Right renal pelvis (tissue), 4 donors: ENCODE measurements at places on chromosomes 3 and 15. TPM values are rescaled to one million over a fixed set of nuclear protein-coding genes. Genes with fewer than 3 reads are reported as not detected.

Gene ULK4
- 4.7 TPM for polyA plus RNA-seq

Gene ABHD10
- polyA plus RNA-seq = 52.2 TPM

Gene CFAP44
- polyA plus RNA-seq = 28.6 TPM

Gene GAP43
- polyA plus RNA-seq = 4.0 TPM

Gene RETNLB
- not detected for polyA plus RNA-seq

Gene GRM2
- 0.69 TPM for polyA plus RNA-seq

Gene CORO2B
- 22.1 TPM for polyA plus RNA-seq

- no peak for DNase-seq
Observed at GRCh38 chr15:76163457-76164295, 103.9 kb downstream of the TMEM266 start.

DNA sequence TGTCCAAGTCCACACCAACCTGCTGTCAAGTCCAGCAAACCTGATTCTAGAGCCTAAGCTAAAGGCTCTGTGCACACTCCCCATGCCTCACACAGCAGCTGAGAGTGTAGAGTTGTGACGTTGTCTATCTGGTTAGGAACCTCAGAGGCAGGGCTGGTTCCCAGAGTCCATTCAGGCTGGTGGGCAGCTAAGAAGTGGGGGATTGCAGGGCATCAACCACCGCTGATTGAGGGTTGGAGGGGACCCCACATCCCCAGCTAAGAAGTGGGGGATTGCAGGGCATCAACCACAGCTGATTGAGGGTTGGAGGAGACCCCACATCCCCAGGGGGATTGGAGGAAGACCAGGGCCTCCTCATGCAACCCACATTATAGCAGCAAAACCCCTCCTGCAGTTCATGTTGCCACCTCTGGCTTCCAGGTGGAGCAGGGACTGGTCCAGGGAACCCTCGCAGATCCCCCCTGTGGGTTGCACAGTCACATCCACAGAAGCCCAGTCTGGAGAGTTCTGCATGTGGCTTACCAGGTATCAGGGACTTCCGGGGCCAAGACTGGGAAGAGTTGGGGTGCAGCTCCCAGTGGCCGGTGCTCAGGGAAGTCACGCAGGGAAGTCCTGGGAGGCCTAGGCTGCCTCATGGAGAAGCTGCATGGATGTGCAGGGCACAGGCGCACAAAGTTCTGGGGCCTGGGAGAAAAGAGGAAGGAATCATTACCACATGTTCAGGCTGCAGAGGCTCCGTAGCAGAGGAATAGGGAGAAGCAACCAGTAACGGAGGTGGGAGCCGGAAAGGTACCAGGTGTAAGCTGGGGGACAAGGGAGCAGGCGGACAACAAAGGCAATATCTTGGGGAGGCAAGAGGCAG lies 71.4 kb upstream of the PCSK6 start:
- DNase-seq = no peak

- DNase-seq = no peak
Observed at GRCh38 chr3:144381607-144382006, 410.0 kb downstream of the DIPK2A start.

DNA sequence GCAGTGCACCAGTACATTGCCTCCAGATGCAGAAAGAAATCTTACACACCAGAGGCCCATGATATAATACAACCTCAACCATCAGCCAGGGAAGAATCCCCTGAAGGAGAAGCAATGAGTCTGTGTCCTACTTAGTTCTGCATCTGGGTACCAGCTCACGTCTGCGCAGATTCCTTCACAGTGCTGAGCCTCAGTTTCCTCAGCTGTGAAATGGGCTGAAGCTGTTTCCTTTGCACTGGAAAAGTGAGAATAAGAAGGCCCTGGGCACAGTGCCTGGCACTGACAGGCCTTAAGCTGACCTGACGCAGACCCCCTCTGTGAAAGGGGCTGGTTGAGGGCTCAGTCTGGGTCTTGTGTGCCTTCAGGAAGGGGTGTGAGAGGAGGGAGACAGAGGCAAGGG lies 20.7 kb downstream of the ATP2B2 start:
- no peak for DNase-seq

DNA sequence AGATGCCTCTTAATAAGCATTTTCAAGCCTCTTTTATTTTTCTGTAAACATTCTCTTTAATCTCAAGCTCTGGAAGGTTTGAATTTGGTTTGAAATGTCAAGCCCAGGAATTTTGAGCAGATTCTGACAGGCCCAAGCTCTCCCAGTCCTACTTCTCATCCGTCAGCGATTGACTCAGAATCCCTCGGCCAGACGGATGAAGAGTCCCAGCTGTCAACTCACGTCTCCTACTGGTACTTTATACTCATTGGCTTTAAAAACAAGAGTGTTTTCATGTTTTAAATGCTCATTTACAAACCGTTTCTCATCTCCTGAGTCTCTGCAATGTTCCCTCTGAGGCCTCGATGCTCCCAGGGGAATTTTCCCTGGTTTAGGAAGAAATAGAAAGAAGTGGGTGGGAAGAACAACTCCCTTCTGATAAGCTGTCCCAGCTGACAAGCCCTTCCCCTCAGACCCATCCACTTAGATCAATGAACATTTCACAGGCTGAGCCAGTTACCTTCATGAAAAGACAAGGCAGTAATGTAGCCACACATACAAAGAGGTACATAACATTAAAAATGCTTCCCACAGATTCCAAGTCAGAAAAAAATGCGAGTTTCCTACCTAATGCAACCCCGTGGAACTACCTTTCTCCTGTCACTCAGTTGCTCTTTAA lies 478.2 kb upstream of the DPH6 start:
- DNase-seq = no peak

DNA sequence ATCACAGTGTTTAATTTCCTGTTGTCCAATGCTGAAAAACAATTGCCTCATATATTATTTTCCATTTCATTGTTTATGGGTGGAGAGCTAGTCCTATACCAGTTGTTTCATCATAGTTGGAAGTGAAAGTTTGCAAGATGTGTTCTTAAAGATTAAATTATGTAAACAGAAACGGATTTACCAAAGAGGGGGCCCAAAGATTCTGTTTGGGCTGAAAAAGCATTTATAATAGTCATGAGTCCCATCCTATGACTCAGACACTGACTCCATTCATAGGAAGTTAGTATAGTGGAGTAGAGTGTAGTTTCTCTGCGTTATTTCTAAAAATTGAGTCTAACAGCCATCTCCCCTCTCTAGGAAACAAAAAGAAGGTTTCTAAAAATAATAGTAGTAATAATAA lies 24.3 kb downstream of the NFKBIZ start:
- DNase-seq = no peak

- no peak for DNase-seq
Observed at GRCh38 chr3:66377800-66378199, 123.0 kb downstream of the LRIG1 start.

- DNase-seq = no peak
Observed at GRCh38 chr3:186946756-186947375, 16.5 kb downstream of the ST6GAL1 start.

DNA sequence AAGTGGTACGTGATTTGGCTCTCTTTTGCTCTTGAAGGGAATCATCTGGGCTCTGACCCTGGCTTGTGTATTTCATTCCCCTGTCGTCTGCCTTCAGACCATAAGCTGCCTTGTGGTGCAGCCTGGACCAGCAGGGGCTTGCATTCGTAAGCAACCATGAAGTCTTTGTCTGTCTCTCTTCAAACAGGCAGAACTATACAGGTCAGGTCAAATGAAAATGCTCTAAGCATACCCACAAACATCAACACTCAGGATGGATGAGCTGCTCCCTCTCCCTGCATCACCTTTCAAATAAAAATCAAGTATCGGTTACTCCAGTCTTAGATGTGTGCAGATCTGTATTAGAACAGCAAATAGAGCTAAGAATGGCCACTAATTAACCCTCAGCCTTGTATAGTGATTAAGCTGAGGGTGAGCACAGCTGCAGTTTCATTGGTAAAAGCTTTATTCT lies 268.6 kb upstream of the UBE2E1 start:
- DNase-seq = no peak

DNA sequence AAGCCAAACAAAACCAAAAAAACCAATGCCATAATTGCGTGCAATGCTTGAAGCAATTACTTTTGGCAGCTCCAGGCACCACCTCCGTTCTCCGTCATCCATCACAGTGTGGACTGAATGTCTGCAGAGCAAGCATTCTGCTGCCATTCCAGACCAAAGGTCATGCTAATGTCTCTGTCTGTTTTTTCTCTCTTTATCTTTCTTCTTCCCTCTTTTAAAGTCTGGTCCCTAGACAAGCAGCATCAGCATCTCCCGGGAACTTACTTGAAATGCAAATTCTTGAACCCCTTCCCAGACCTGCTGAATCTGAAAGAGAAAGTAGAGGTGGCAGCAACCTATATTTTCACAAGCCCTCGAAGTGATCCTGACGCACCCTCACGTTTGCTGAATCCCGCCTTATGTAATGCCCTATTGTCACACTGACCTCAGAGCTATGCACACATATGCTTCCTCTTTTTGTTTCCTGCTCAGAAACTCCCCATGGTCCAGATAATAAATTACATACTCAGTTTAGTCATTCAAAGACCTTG lies 297.3 kb upstream of the PROK2 start:
- DNase-seq = no peak

DNA sequence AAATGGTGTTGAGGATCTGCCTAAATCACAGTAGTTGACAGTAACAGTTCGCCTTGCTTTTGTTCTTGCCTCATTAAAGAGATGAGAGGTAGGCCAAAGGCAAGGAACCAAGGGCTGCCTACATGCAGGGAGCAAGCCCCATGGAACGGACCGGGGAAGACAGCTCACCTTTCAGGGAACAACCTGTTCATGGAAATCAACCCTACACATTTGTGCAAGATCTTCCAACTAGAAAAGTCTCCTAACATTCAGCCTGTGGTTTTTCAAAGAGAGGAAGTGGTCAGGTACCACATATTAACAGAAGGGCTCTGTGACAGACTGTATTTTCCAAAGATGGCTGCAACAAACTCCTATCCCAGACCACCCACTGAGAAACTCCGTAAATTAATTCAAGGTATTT lies 1031.8 kb upstream of the NR2F2 start:
- no peak for DNase-seq

DNA sequence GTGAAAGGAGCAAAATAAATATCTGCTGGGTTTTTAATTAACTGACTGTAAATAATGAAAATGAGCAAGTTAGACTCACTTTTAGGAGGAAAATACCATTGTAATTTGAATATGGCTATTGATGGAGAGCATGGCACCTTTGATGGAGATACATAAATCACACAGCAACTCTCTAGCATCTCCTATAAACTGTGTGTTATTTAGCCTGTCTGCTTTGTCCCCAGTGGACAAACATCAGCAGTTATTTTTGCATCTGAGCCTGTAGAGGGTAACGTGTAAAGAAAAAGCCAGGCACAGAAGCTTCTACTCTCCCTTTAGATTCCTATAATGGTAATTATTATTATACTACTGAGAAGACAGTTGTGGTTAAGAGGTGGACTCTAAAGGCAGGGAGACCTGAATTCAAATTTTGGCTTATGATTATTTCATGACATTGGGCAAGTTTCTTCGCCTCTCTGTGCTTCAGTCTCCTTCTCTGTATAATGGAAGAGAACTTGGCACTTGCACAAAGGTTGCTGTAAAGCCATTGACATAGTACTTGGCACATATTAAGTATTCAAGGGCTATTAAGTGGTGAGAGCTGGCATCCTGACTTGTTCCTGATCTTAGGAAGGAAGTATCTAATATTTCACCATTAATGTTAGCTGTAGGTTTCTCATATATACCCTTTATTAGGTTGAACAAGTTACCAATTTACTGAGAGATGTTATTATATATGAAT lies 289.5 kb upstream of the TRIM42 start:
- no peak for DNase-seq

- no peak for DNase-seq
Observed at GRCh38 chr15:35616498-35617271, 70.7 kb upstream of the DPH6 start.

DNA sequence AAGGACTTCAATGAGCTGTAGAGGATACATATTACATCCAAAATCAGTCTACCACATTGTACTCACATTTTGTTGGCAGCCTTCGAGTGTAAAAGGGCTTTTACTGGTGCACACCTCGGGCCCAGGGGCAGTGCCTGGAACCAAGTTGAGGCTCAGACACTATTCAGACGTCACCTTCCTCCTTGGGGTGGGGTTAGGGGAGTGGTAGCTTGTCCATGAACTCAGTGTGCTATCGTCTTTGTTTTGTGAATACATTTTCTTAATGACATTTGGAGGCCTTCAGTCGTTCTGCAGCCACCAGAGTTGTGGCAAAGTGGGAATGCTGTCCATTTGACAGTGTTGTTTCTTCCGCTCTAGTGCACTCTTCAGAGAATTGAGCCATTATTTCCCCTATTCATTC lies 114.2 kb downstream of the PGPEP1L start:
- DNase-seq = no peak

- DNase-seq = no peak
Observed at GRCh38 chr3:159829539-159830227, 159.0 kb upstream of the IL12A start.

DNA sequence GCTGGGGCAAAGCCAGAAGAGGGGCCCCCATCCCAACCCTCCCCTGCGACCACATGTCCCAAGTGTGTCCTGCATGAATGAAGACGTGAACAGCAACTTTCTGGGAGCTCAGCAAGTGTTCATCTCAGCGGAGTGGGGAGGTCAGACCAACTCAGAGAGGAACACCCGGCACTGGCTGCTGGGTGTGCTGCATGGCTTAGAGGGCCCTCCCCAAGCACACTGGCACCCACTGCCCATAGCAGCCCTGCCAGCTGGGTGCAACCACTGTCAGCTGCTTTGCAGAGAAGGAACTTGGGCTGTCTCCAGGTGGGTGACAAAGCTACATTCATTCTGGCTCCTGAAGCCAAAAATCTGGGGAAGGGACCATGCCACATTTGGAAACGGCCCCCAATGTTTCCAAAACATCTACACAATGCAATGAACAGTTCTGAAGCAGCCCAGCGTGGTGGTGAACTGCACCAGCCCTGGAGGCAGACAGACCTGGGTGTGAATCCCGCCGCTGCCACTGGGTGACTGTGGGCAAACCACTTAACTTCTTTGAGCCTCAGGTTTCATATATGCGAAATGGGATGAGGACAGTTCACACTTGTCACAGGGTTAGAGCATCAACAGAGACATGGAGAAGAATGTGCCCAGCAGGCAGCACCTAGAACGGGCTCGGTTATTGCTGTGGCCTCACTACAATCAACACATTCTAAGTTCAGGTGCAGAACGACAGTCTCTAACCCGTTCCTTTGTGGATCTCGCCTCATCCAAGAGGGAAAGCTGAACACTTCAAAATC lies 145.4 kb downstream of the NUP210 start:
- no peak for DNase-seq

DNA sequence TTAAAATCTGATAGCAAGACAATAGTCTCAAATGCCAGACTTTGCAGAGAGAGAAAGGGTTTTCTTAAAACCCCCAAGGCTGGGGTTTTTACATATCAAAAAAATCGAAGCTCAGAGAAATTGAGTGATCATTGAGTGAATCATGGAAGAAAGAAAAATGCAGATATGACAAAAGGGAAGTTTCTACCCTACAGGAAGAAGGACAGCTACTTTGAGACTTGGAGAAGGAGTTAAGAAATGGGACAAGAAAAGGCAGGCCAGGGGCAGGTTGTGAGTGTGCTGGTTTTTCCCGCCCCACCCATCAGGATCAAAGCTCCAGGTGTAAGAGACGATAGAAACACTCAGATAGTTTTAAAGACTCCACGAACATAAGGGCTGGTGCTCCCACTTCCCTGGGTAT lies 18.6 kb downstream of the TMEM158 start:
- no peak for DNase-seq
